WTC11 (cell line): ENCODE measurements at places on chromosomes 6 and 20.
A peak's percentile ranks its signal among the peaks of the same experiment; 100 is the strongest.

- DNase-seq = no peak
- peaks cover 32% of the 10 kb centered on the region for H3K4me1 ChIP-seq
- H3K36me3 ChIP-seq = peaks cover 11% of the 10 kb centered on the region
- H3K4me3 ChIP-seq = no peak overlapping the region
These were observed 22.4 kb downstream of the SYNJ2 start for GRCh38 chr6:158003910-158004700.

DNA sequence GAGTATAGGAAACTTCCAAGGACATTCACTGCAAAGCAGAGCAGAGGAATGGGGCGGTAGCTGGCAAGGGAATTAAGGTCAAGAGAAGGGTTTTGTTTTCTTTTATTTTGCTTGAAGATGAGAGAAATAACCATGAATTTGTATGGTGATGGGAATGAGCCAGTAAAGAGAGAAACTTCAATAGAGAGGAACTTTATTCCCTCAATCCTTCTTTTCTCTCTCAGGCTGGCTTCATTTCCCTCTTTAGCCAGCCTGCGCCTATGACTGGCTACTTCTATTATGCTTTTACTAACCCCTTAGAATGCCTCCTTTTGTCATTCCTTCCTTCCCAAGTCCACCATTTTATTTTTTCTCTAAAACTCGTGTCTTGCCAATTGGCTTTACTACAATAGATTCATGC lies 101.4 kb upstream of the CEP85L start:
- no peaks in the 10 kb centered on the region; the same call in 1 of the 2 replicates for H3K27me3 ChIP-seq
- H3K4me3 ChIP-seq = no peak overlapping the region
- H3K4me1 ChIP-seq = peaks cover 17% of the 10 kb centered on the region
- DNase-seq = no peak
- H3K36me3 ChIP-seq = no peaks in the 10 kb centered on the region

DNA sequence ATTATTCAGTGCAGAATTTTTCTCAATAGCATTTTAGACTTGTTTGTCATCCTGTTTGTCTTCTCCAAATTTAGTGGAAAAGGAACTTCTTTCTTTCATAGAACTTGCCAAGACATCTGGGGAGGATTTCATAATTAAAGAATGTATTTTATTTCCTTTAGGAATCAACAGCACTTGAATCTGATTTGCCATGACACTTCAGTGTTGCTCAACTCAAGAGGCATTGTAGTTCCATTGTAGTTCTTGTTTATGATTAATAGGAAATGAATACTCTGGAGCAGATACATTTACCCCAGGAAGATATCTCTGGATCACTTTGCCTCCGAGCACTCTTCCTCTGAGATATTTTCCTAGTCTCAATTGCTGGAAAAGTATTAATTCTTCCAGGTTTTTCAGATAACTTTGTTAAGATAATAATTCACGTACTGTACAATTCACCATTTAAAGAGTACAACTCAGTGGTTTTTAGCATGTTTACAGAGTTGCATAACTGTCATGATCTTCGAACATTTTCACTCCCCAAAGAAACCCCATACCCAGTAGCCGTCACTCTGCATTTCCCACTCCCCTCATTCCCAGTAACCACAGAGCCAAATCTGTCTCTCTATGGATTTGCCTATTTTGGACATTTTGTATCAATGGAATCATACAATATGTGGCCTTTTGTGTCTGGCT lies 29.7 kb downstream of the AKAP12 start:
- H3K27ac ChIP-seq = no peak overlapping the region
- no peaks in the 10 kb centered on the region for H3K4me1 ChIP-seq
- DNase-seq = no peak
- H3K27me3 ChIP-seq = no peaks in the 10 kb centered on the region

GRCh38 chr6:39228111-39228971 lies 934 bp downstream of the KCNK5 start:
- peak overlapping the region; percentile 89 for H3K4me3 ChIP-seq
- H3K36me3 ChIP-seq = peaks cover 23% of the 10 kb centered on the region
- no peaks in the 10 kb centered on the region for H3K27me3 ChIP-seq
- H3K4me1 ChIP-seq = peaks cover 86% of the 10 kb centered on the region
- H3K27ac ChIP-seq = peak overlapping the region; percentile 75; the same call in 1 of the 2 replicates

- no peak overlapping the region for H3K27ac ChIP-seq
- peaks cover 5% of the 10 kb centered on the region for H3K4me1 ChIP-seq
- H3K36me3 ChIP-seq = no peaks in the 10 kb centered on the region
- DNase-seq = no peak
- H3K4me3 ChIP-seq = no peak overlapping the region
These were observed 100.0 kb upstream of the CNR1 start for GRCh38 chr6:88266126-88266525.

DNA sequence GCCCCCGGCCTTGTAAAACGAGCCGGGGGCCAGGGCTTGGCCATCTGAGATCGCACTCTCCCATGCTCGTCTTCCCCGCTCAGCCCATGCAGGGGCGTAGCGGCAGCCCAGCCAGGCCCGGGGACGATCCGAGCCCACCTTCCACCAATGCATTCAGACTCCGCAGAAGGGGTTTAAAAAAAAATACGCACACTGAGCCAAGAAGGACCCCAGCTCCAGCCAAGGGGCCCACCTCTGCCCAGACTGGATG lies 320 bp downstream of the GSTA4 start:
- H3K4me1 ChIP-seq = peaks cover 15% of the 10 kb centered on the region
- H3K27me3 ChIP-seq = peaks cover 5% of the 10 kb centered on the region
- H3K36me3 ChIP-seq = peaks cover 9% of the 10 kb centered on the region
- H3K4me3 ChIP-seq = peak overlapping the region; percentile 89

DNA sequence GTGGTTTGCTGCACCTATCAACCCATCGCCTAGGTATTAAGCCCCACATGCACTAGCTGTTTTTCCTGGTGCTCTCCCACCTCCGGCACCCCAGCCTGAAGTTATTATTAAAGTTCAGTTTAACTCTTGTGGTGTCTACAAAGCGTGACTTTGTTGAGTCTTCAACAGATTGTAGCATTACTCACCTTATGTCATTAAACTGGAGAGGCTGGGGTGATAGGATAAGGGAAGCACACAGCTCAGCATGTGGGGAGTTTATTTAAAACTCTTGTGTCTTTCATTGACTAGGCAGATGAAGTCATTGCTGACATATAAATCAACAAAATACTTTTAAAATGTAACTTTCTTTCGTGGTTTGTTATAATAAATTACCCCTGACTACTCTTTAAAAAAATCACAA lies 84.7 kb upstream of the GCM1 start:
- no peaks in the 10 kb centered on the region for H3K36me3 ChIP-seq
- no peaks in the 10 kb centered on the region; the same call in 1 of the 2 replicates for H3K27me3 ChIP-seq
- H3K27ac ChIP-seq = no peak overlapping the region
- H3K4me3 ChIP-seq = no peak overlapping the region
- no peak for DNase-seq

DNA sequence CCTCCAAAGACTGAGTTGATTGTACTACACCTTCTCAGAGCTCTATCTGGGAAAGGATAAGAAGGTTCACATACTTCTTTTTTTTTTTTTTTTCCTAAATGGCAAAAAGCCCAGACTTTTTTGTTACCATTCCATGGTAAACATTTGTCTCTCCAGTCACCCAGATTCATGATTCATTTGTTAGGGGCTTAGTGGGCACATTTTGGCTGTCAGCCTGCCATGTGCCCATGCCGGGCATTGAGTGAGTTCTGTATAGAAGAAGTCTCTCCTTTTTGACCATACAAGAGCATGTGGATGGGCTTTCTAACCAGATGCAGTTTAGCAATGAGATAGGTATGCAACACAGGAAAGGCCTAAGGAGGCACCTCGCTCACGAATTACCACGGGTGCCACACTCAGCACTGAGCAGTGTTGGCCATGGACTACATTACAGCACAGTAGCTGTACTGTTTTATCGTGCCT lies 447.5 kb upstream of the HSF2 start:
- peaks cover 19% of the 10 kb centered on the region for H3K36me3 ChIP-seq
- H3K4me3 ChIP-seq = no peak overlapping the region
- H3K4me1 ChIP-seq = no peaks in the 10 kb centered on the region
- H3K27me3 ChIP-seq = no peaks in the 10 kb centered on the region
- no peak for DNase-seq

- H3K4me1 ChIP-seq = peaks cover 29% of the 10 kb centered on the region
- H3K27me3 ChIP-seq = no peaks in the 10 kb centered on the region
- no peak overlapping the region for H3K27ac ChIP-seq
- no peak overlapping the region for H3K4me3 ChIP-seq
- H3K36me3 ChIP-seq = peaks cover 3% of the 10 kb centered on the region; the same call in 1 of the 2 replicates
- DNase-seq = no peak
These were observed 30.5 kb downstream of the CDKAL1 start for GRCh38 chr6:20564777-20565176.

DNA sequence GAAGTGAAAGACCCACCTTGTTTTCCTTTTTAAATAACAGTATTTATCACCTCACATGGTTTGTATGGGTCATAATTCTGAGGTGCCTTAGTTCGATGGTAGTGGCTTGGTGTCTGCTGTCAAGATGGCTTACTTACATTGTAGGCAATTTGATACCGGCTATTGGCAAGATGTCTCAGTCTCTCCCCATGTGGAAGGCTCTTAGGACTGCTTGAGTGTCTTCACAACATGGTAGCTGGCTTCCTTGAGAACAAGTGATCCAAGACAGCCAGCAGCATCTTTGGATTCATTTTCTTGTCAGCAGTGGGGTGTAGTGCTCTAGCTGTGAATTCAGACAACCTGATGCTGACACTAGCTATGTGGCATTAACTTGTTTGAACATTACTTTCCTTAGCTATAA lies 70.1 kb downstream of the CBFA2T2 start:
- no peak overlapping the region for H3K4me3 ChIP-seq
- peaks cover 17% of the 10 kb centered on the region for H3K4me1 ChIP-seq
- DNase-seq = no peak

GRCh38 chr6:50143011-50143719 lies 93.4 kb upstream of the DEFB112 start:
- H3K4me3 ChIP-seq = no peak overlapping the region
- no peaks in the 10 kb centered on the region; the same call in 1 of the 2 replicates for H3K27me3 ChIP-seq
- no peaks in the 10 kb centered on the region for H3K4me1 ChIP-seq
- DNase-seq = no peak
- H3K27ac ChIP-seq = no peak overlapping the region
- H3K36me3 ChIP-seq = no peaks in the 10 kb centered on the region

- peaks cover 11% of the 10 kb centered on the region for H3K36me3 ChIP-seq
- H3K27me3 ChIP-seq = no peaks in the 10 kb centered on the region
- peaks cover 26% of the 10 kb centered on the region for H3K4me1 ChIP-seq
These were observed 276.3 kb upstream of the AGPAT4 start for GRCh38 chr6:161549977-161550655.

DNA sequence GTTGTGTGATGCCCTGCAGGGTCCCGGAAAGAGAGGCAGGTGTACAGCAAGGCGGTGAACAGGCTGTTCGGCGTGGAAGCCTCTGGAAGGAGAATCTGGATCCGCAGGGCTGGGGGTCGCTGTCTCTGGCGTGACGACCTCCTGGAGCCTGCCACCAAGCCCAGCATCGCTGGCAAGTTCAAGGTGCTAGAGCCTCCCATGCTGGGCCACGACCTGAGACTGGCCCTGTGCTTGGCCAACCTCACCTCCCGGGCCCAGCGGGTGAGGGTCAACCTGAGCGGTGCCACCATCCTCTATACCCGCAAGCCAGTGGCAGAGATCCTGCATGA lies 36.5 kb downstream of the TGM6 start:
- no peak overlapping the region for H3K27ac ChIP-seq
- no peaks in the 10 kb centered on the region for H3K4me1 ChIP-seq
- no peak for DNase-seq
- no peak overlapping the region for H3K4me3 ChIP-seq
- H3K36me3 ChIP-seq = no peaks in the 10 kb centered on the region

DNA sequence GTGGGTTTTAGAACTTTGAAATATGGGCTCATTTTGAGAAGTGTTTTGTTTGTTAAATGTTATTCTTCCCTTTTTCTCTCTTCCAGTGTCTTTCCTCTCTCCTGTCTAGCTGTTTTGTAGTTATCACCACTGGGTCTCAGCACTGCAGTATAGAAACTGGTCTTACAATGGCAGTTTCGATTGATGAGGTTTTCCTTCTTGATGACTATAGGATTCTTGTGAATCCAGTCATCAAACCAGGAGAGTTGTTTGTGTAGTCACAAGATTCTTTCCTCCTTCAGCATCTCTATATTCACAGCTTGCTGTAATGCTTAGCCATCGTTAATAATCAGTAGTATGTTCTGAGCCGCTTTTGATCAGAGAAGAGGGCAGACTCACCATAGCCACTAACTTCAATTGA lies 172.3 kb downstream of the OGFRL1 start:
- DNase-seq = no peak
- no peak overlapping the region for H3K27ac ChIP-seq
- no peaks in the 10 kb centered on the region for H3K27me3 ChIP-seq
- H3K36me3 ChIP-seq = peaks cover 12% of the 10 kb centered on the region
- no peaks in the 10 kb centered on the region for H3K4me1 ChIP-seq

- peaks cover 30% of the 10 kb centered on the region for H3K4me1 ChIP-seq
- no peak overlapping the region for H3K27ac ChIP-seq
- no peak overlapping the region for H3K4me3 ChIP-seq
- no peak for DNase-seq
- H3K36me3 ChIP-seq = peaks cover 5% of the 10 kb centered on the region
These were observed 69.2 kb upstream of the SMIM29 start for GRCh38 chr6:34317882-34318498.

DNA sequence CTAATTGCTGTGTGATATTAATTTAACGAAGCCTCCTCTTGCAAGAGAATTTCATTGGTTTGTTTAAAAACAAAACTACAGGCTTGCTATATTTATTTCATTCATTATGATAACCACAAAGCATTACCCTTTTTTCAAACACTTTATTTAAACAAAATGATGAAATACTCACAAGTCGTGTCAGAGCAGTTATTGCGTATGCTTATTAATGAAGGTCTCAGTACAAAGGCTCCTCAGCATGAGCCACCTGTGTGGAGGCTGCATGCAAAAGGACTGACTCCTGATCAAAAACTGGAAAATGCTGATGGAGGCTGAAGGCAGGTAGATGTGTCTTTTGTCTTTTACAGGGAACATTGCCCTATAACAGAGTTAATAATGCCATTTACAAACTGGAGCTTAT lies 130.5 kb downstream of the CRYBG1 start:
- no peak overlapping the region for H3K27ac ChIP-seq
- H3K36me3 ChIP-seq = no peaks in the 10 kb centered on the region
- no peak overlapping the region for H3K4me3 ChIP-seq
- H3K4me1 ChIP-seq = peaks cover 28% of the 10 kb centered on the region
- peaks cover 31% of the 10 kb centered on the region for H3K27me3 ChIP-seq

GRCh38 chr6:12200015-12200564 lies 90.1 kb upstream of the EDN1 start:
- no peaks in the 10 kb centered on the region for H3K27me3 ChIP-seq
- H3K36me3 ChIP-seq = no peaks in the 10 kb centered on the region
- no peak overlapping the region for H3K27ac ChIP-seq
- peaks cover 10% of the 10 kb centered on the region for H3K4me1 ChIP-seq
- H3K4me3 ChIP-seq = no peak overlapping the region
- DNase-seq = no peak

DNA sequence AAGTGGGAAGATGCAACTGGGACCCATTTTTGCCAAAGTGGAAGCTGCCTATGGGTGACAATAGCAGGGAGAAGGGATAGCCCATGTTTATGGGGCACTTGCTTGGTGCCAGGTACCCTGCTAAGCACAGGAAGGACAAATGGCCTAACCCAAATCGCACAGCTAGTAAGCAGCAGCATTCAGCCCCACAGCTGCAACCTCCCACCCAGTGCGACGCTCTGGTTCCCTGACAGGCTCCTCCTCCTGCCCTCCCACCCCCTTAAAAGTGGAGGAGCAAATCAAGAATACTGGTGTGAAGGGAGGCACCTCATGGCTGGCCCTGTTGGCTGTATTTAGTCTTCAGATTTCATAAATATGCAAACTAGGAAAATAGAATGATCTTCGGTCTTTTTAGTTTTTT lies 76.2 kb downstream of the RIN2 start:
- H3K36me3 ChIP-seq = no peaks in the 10 kb centered on the region
- peaks cover 17% of the 10 kb centered on the region for H3K4me1 ChIP-seq
- H3K27ac ChIP-seq = no peak overlapping the region
- no peaks in the 10 kb centered on the region for H3K27me3 ChIP-seq
- H3K4me3 ChIP-seq = no peak overlapping the region
